Fibroblast of skin of right quadriceps (primary cell): ENCODE measurements at places on chromosomes 4 and X.

DNA sequence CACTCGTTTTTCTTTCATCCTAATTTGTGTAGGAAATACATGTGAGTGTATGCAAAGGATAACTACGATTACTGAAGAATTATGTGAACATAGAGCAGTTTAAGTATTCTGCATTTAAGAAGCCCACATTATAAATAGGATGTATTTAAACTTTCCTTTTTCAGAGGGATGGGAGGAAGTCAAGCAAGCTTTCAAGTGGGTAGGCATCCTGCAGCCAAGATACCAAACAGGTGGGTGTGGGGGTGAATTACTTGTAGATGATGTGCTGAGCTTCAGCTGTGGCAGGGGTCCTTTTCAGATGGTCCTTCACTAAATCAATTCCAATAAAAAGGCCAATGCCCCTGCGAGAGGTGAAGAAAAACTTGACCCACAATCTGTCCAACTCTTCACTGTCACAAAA is 16.3 kb downstream of the ETNPPL start:
- no peak for DNase-seq

DNA sequence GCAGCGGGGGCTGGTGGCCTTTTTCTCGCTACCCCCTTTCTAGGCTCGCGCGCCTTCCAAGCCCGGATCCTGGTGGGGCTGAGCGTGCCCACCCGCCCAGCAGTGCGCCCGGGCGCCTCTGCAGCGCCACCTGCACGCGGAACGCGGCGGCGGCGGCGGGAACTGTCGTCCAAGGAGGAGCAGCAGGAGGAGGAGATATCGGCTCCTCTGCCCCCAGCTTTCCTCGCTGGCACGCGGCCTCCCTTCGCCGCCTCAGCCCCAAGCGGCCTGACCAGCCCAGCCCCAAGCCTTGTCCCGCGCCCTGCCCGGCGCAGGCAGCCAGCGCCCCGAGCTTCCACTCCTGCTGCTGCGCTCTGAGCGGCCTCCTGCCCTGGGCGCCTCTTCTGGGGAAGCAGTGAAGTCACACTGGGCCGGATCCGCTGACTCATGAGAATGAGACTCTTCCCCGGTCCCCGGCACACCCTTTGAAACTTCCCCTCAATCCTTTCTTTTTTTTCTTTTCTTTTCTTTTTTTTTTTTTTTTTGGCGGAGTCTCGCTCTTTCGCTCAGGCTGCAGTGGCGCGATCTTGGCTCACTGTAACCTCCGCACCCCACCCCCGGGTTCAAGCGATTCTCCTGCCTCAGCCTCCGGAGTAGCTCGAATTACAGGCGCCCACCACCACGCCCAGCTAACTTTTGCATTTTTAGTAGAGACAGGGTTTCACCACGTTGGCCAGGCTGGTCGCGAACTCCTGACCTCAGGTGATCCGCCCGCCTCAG is 10.6 kb upstream of the ELF4 start:
- DNase-seq: peak; percentile 80

DNA sequence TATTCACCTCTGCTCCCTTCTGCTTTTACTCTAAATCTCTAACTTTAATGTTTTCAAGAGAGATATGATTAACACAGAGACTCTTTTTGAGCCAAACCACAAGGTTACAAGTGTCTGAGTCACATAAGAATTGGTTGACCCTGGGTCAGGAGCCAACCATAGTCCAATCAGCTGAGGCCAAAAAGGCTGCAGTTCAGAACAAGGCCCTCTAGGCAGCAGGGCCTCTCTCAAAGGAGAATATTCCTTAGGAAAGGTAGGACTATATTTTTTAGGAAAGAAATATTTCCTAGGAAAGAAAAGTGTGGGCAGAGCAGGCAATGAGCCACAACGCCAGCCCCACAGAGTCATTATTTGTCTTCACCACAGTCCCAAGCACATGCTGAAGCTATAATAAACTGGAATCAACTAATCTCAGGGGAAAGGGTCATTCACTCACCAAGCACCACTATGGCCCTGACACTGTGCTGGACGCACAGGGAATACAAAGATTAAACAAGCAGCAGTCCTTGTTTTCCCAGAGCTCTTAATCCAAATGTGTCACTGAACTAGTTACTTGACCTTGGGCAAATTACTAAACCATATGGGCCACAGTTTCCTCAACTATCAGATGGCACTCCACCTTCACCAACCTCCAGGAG is 2.2 kb downstream of the ATP8A1 start:
- peak; percentile 51 for DNase-seq

DNA sequence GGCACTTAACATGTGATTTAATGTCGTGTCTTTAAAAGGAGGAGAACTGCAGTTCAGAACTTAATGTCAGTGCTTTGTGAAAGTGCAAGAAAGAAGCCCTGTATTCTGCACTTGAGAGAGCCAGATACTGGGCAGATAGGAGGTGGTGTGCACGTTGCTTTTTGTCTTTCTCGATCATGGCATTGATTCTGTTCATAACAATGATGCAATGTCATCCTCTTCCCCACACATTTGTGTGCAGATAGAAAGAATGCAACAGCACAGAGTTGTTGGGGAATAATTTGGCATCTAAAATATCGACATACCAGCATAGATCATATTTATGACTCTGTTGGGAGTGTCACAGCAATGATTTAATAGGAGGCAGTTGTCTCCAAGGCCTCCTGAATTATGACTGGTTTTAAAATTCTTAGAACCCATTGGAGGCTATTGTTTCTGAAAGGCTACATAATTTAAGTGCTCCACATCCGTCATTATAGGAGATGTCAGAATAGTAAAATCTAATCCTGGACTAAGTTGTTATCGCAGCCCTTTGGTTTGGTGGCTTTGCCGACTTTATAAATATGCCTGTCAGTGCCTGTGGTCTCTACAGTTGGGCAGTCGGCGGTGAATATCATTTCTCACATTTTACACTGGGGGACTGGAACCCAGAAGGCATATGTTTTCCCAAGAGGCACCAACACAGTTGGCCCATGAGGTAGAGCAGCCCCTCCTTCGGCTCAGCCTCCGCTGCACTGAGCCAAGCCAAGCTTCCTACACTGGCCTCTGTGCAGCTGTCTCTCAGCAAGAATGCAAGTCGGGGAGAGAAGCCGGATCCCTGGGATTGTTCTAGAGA is 124.9 kb downstream of the PTTG2 start:
- peak; percentile 92 for DNase-seq

DNA sequence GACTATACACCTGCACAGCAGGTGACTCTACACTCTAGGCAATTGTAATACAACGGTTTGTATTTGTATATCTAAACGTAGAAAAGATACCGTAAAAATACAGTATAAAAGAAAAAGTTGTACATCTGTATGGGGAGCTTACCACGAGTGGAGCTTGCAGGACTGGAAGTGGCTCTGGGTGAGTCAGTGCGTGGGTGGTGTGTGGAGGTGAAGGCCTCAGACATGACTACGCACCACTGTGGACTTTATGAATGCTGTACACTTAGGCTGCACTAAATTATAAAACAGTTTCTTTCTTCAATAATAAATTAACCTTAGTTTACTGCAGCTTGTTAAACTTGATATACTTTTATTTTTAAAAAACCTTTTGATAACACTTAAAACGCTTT is 85.0 kb upstream of the FAT1 start:
- peak; percentile 70 for DNase-seq

GRCh38 chr4:101813604-101814003 is 23.1 kb downstream of the BANK1 start:
- no peak for DNase-seq

DNA sequence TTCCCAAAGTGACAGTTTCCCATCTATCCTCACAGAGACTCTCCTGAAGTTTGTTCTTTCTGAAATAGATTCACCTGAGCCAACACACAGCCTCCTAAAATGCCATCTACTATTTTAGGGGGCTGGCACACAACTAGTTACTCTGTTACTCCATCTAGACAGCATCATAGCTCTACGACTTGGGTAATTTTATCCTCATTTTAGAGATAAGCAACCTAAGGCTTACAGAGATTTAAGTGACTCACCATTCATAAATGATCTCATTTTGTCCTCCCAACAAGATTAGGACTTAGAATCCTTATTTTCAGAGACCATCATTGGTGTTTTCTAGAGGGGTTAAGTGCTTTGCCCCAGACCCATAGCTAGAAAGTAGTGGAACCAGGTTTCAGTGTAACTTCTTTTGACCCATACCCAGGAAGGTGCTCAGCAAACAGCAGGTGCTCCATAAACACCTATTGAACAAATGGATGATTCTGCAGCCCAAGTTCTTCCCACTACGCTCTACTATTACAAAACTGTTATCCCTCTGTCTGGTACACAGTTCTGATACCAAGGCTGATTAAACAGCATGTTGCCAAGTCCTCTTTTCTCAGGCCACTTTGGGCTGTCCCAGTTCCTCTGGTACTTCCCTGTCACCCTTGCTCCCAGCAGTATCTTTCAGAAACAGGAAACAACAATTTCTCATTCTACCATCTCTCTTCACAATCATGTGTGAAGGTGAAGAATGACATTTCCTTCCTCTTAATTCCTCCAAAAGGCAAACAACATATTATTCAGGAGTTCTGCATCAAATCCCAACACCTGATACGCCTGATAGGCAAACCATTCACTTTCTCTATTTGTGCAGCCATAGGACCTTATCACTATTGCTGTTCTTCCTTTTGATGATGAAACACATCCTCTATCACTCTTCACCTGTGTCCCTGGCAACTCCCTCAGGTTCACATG is 304.7 kb upstream of the TAPT1 start:
- DNase-seq: peak; percentile 17

DNA sequence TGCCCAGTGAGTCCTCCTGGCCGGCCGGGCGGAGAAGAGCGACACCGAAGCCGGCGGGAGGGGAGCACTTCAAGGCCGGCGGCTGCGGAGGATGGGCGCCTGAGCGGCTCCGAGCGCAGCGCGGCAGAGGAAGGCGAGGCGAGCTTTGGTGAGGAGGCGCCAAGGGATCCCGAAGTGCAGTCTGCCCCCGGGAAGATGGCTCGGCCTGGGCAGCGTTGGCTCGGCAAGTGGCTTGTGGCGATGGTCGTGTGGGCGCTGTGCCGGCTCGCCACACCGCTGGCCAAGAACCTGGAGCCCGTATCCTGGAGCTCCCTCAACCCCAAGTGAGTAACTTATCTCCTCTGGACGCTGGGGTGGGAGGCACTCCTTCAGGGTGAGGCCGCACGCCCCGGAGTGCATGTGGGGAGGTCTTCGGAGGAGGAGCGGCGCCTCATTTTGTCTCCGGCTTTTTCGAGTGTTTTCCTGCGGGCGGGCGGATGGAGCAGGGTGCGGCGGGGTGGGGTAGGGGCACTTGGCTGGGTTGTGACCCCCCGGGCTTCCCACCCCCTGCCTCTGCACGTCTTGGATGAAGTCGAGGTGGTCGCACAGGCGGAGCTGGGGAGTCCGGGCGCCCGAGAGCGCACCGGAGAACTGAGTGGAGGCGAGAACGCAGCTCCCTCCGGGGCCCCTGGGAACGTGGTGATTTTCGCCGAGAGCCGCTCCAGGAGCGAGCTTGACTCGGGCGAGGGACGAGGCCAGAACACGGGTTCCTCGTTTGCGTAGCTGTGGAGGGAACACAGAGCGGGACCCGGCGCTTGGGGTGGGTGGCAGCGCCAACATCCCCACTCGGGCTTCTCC is 979 bp downstream of the EFNB1 start:
- DNase-seq: no peak

- DNase-seq: no peak
Observed at GRCh38 chr4:10728016-10728415, 43.4 kb upstream of the CLNK start.

DNA sequence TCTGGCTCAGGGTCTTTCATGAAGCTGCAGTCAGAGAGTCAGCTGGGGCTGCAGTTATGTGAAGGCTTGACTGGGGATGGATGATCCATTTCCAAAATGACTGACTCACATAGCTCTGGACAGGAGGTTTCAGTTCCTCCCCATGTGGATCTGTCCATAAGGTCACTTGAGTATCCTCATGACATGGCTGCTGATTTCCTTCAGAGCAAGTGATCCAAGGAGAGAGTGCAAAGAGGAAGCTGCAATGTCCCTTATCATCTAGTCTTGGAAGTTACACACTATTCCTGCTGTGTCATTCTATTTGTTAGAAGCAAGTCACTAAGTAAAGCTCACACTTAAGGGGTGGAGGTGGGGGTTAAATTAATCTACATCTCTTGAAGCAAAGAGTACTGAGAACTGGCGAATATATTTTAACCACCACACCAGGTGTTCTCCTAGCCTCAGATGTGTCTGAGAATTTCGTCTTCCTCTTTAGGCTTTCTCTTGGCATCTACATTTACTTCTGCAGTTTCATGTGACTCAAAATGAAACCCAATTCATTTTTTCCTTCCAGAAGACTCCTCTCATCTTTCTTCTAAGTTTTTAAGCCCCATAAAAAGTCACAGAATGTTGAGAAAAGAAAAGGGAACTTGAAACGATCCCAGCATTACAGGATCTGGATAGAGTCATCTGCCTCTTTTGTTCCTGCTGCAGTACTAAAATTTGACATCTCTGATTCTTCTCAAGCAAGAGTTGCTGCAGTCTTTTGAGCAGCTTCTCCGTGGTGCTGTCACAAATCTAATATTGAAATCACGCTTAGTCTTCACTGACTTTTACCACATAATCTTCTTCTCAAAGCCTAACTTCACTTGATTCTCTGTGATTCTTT is 3.8 kb upstream of the GRPR start:
- DNase-seq: no peak

DNA sequence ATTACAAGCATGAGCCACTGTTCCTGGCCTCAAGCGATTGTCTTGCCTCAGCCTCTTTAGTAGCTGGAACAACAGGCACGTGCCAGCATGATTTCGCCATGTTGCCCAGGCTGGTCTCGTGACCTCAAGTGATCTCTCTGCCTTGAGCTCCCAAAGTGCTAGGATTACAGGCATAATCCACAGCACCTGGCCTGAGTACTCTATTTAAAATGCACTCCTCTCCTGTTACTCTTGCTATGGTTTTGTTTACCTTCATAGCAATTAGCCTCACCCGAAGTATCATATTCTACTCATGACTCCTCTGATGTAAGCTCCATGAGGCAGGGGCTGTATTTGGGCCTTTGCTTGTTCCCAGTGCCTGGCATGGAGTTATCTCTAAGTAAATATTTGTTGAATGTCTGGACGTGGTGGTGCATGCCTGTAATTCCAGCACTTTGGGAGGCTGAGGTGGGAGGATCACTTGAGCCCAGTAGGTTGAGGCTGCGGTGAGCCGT is 92.5 kb upstream of the SLC34A2 start:
- DNase-seq: no peak

DNA sequence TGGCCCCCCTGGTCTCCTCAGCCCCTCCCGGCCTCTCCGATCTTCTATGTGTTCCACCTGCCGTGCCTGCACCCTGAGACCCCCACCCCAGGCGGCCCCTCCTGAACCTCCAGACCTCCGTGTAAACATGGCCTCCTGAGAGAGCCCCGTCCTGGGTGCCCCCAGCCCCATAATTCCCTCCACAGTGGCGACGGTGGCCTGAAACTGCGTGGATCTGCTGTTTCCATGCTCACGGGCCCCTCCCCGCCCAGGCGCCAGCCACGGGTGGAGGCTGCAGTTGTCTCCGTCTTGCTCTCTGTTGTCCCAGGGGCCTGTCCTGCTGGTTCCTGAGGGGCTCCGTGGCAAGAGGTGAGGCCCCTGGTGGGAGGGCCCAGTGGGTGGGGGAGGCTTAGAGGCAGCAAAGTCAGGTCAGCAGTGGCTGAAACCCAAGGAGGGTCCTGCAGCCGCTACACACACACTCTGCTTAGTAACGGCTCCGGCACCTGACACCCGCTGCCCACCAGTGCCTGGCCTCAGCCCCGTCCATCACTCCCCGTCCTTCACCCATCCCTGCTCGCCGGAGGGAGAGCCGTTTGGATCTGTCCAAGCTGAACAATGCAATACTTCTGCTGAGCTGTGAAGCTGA is 75.8 kb downstream of the FAM53A start:
- no peak for DNase-seq

GRCh38 chr4:102789317-102789717 is 28.5 kb upstream of the MANBA start:
- peak; percentile 80 for DNase-seq

- DNase-seq: peak; percentile 100
Observed at GRCh38 chr4:123832173-123833026, 435.8 kb downstream of the SPRY1 start.
